NCI-H2029 (cell line): ENCODE measurements at places on chromosomes 11 and 22.

GRCh38 chr11:93823210-93823609 is 27.2 kb downstream of the VSTM5 start:
- no peak for DNase-seq

DNA sequence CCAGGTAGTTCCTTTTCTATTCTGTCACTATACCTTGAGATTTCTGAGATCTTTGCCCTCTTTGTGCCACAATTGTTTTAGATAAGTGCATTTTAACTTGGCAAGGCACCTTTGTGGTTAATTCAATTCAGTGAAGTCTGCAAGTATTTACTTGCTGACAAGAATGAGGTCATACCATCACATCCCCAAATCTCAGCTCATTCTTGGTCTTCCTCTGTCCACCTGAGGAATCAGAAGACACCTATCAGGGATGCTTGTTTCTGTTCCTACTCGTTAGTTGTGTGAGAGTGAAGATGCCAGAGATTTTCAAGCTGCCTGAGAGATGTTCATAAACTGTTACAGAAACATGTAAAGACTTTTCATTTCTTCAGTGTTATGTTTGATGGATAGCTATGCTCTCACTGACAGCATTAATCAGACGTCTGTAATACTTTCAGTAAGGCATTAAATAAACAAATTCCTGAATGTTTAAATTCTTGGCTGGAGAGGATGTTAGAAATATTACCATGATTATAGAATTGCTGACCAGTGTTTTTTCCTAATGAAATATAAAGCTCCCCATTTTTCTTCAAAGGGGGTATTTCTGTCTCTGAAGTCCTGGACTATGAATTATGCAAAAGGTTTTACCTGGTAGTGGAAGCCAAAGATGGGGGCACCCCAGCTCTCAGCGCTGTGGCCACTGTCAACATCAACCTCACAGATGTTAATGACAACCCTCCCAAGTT is 135.0 kb upstream of the MTNR1B start:
- no peak for DNase-seq

DNA sequence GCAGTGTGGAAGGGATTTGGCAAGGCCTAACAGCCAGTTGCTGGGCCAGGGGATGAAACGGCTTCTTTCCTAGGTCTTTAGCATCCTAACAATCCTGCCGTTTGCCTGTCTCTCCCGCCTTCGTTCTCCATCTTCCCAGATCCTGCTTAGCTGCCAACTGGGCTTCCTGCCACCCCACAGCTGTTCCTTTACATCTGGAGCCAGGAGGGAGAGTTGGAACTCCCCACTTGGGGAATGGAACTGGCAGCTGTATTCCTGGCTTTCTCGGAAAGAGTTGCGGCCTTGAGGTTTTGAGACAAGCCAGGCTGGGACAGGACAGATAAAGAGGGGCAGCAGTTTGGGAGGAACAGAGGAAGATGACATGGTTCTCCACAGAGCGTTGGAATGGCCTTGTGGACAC is 59.6 kb downstream of the ST3GAL4 start:
- no peak for DNase-seq

DNA sequence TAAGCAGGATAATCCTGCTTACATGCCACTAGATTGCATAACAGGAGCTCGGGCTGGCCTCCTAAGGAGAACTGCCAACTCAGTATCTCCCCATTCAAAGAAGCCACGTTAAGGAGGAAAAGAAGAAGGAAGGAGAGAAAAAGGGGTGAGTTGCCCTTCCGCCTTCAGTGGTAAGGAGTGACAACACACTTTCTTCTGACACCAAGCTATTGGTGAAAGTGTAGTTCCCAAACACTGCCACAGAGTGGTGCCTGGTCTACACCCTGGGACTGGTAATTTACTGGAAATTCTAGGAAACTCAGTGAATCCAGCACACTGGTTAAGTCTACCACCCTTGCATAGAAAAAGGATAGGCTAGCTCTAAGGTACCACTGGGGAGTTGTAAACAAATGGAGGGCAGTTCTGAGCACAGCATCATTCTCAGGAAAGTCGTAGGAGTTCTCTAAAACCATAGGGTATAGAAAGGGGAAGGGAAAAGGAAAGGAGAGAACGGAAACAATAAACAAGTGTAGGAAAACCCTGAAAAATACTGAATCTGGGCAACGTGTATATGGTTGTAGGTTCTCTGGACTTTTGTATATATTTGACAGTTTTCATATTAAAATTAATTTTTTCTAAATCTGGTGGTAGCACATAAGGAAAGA is 58.2 kb downstream of the RRAS2 start:
- DNase-seq: no peak

GRCh38 chr11:123137431-123138224 is 57.4 kb downstream of the CLMP start:
- DNase-seq: no peak

DNA sequence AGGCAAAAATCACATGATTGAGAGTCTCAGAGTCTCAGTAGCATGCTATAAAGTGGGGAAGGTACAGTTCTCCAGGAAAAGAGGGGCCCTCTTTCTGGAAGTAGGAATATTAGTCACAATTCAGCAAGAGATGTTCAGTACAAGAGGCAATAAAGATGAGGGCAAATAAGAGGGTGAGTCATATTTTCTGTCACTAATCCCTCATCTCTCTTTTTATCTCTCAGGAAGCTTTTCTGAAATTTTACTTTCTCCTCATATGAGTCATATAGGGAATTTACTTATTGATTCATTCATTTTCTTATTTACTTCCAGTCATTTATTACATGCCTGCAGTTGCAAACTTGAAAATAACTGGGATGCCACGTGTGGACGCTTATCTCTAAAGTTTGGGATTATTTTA is 3.4 kb upstream of the NXPE1 start:
- DNase-seq: no peak

DNA sequence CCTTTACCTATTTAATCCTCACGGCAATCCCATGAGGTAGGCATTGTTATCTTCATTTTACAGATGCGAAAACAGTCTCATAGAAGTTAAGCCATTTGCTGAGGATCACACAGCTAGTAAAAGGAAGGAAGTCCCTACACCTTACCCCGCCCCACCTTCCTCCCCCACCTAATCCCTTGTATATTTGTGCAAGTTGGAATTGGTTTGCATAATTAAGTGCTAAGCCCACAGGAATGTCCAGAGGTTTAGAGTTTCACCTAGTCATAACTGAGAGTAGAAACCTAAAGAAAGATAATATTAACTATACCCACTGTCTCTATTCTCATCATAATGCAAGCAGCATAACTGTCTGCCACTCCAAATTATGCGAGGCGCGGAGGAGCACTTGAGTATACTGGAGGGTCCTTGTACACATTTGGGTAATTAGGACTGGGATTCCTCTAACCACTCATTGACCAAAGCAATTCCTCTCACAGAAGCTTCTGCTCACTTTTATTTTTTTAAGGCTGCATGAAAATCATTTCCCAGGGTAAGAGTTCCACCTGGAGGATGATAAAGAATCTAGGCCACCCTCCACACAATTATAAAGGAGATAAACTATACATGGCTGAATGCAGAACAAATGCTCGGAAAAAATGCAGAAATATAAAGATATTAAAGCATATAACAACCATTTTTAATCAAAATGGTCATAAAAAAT is 199.9 kb downstream of the FAM181B start:
- no peak for DNase-seq

- DNase-seq: peak; percentile 70
Observed at GRCh38 chr11:116162886-116163230, 609.9 kb downstream of the BUD13 start.

GRCh38 chr11:123452794-123453193 is 22.7 kb downstream of the GRAMD1B start:
- DNase-seq: no peak

- DNase-seq: no peak
Observed at GRCh38 chr11:18705651-18706281, 7.2 kb downstream of the TMEM86A start.

DNA sequence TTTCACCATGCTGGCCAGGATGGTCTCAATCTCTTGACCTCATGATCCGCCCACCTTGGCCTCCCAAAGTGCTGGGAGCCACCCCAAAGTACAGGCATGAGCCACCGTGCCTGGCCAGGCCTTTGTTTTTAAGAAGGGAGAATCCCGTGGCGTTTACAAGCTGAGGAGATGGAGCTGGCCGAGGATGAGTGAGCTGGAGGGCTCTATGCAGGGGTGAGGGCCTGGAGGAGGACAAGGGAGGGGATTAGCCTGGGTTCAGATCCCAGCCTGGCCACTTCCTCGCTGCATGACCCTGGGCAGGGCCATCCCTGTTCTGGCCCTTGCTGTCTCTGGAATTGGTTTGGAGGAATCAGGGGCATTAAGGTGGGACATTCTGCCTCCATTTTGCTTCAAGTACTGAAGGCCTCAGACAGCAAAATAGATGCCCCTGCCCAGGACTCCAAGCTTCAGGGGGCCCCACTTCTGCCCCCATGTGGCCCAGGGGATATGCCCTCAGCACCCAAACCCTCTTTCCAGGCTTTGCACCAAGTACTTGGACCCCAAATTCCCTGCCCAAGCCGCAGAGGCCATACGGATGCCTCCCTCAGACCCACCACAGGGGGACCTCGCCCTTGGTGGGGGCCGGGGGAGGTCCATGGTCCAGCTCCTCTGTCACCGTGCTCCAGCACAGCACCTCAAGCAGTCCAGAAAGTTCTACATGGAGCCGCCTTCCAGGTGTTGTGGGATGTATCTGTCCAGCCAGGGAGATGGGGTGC is 12.1 kb upstream of the LRP5 start:
- no peak for DNase-seq

DNA sequence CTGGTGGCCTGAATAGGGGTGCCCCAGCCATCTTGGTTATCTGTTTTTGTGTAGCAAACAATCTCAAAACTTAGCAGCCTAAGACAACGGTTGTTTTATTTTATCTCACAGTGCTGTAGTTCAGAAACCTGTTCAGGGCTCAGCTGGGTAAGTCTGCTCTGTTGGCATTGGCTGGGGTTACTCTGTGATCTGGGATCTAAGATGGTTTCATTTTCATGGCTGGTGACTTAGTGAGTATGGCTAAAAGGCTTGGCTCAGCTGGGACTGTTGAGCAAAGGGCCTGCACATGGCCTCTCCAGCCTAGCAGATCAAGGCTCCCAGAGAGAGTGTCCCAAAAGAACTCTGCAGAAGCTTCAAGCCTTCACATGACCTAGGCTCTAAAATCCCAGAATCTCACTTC is 60.8 kb upstream of the POU2AF1 start:
- no peak for DNase-seq

- DNase-seq: no peak
Observed at GRCh38 chr11:119356349-119357031, 10.0 kb upstream of the MFRP start.

DNA sequence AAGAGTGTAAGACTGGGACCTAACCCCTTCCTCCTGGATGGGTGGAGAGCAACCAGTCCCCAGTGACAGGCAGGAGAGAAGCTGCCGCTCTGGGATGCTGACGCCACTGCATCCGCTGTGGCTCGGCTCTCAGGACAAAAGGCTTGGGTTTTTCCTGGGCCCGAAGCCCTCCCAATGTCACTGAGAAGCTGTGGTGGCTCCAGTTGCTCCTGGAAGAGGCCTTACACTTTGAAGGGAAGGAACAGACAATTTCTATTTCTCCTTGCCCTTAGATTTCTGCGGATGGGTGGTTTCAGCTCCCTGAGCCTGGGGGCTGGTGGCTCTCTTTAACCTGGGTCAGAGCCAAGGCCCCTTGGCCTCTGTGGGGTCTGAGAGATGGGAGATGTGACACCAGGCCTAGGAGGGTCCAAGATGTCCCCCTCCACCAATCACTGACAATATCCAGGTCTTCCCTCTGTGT is 21.4 kb downstream of the TPBGL start:
- no peak for DNase-seq

DNA sequence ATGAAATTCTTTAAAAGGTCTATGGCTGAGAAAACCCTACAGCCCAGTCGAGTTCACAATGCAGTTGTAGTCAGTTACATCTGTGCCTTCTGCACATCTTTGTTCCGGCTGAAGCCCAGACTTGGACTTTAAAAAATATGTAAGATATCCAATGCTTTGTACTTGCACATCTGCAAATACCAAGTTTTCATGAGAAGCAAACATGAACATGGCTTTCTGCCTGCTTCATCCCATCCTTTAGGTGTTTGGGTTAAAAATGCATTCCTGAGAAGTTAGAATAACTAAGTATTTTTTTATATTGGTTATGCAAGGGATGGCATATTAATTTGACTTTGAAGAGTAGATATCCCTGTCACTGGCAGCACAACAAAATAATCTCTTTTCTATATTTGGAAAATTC is 528.4 kb downstream of the METTL15 start:
- no peak for DNase-seq

DNA sequence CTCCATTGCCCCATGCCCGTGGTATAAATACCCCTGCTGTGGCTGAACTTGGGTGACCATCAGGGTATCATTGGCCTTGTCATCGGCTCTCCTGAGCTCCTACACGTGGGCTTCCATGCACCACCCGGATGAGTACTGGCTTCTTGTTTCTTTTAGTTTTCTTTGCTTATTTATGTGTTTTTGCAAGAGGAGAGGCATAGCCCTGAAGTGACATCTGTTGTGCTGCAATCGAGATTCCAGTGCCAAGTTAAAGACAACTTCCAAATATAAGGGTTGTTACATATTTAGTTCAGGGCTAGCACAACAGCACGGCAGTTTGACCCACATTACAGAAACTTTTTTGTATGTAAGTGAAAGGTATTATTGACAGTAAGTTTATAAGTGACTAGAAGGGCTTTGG is 1087.1 kb downstream of the TBC1D22A start:
- no peak for DNase-seq

DNA sequence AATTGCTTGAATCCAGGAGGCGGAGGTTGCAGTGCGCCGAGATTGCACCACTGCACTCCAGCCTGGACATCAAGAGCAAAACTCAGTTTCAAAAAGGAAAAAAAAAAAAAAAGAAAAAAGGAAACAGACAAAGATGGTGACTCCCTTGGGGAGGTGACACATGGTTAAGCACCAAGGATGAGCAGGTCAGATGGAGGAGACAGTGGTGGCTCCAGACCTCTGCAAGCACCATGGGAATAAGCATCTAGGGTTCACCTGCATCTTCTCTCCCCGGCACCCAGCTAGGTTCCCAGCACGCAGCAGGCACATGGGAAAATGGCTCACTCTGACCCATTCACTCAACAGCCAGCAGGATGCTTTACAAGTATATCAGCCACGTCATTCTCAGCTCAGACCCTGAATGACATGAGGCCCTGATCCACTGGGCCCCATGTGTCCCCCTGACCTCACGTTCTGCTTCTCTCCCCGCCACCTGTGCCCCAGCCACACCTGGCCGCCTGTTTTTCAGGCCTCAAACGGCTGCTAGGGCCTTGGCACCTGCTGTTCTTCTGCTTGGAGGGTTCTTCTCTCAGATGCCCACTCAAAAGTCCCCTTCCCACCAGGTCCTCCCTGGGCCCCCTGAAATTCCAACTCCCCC is 24.2 kb downstream of the A4GALT start:
- DNase-seq: no peak

- no peak for DNase-seq
Observed at GRCh38 chr11:45217991-45218390, 68.2 kb downstream of the SYT13 start.
